ENCODE measurements at places on chromosomes 7 and 10.

GRCh38 chr7:147909431-147910148, 681.0 kb upstream of the C7orf33 start:
- DNase-seq = no peak

GRCh38 chr10:19738440-19738839, 77.8 kb upstream of the PLXDC2 start:
- DNase-seq = no peak

GRCh38 chr7:120916121-120916520, 34.5 kb upstream of the ING3 start:
- no peak for DNase-seq

- DNase-seq = no peak
These were observed 317.0 kb downstream of the GLRX3 start for GRCh38 chr10:130453036-130453720.

DNA sequence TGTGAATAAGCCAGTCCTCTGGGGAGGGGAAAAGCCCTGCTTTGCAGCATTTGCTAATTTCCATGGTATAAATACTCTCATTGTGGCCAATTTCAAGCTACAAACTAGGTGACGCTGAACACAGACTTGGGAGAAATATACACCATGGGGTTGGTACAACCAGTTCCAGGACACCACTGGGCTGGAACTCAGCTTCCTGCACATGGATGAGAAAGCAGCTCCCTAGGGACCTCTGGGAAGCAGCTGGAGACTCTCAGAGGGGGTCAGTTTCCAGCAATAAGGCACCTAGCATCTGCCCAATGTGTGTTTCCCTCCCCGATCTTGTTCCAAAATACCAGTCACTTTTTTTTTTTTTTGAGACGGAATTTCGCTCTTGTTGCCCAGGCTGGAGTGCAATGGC, 56.8 kb upstream of the WDR11 start:
- no peak for DNase-seq

DNA sequence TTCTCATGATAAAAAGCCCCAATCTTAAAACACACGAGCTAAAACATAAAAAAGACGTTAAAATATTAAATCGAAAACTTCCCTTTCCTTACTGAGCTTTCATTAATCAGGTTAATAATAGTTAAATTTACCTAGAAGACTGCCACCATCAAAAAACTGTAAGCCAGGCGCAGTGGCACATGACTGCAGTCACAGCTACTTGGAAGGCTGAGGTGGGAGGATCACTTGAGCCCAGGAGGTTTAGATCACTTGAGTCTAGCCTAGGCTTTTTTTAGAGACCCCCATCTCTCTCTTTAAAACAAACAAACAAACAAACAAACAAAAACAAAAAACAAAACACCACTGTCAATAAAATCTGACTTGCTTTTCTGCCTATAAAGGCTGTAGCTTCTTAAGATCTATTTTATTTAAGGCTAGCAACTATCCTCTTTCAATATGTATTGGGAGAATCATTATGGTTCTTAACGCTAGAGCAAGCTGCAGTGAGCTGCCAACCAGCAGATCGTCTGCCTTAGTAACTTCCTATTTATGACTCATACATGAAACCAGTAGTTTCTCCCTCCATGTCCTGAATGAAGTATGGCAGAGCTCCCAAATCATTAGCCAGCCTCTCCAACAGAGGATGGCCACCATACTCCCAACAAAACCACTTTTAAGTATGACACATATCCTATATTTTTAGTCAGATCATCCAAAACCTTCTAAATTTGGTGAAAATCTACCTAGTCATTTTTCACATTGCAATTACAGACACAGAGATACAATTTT, 163.7 kb downstream of the SRPK2 start:
- no peak for DNase-seq

DNA sequence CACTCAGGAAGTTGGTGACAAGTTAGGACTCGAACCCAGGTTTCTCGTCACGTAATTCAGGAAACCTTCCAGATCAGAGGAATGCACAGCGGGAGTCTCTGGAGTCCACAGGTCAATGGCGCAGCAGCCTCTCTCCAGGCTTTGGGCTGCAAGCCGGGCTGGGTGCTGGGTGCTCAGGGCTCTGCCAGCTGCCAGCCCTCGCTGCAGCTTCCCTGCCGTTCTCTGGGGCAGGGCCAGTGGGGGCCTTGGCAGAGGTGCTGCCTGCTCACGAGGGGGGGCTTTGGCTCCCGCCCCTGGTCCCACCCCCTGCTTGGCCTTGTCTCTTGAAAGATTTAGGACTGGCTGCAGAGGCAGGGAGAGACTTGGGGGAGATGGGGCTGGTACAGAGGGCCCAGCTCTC, at the start of gene TACR2:
Gene TACR2 (minus strand): TSS at position 224 of the 400 bp plus-strand sequence. CDS start 595 bp downstream, outside the sequence.
- DNase-seq = no peak

DNA sequence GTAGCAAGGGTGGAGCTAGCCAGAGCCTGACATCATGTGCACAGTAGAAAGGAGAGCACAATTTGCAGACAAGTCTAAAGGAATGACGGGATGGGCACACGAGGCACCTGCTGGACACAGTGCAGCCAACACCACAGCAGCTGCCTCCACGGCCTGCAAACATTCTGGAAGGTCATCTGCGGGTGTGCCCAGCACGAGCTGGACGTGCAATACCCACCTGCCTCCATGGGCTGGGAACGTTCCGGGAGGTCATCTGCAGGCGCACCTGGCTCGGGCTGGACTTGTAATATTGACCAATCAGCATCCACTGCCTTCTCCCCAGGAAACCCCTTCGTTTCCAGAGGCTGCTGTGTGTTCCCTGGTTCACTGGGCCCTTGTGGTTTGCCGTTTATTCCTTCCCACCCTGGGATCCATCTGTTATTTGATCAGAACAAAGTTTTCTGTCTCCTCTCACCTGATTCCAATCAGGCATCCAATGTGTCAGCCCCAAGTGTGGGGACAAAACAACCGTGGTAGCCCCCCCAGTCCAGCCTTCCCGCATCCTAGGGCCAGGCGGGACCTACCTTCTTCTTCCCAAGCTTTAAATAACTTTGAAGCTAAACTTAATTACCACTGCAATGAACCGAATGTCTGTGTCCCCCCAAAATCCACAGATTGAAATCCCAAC, 243.4 kb upstream of the PPP2R2D start:
- DNase-seq = no peak

GRCh38 chr10:69337296-69338132, 59.2 kb downstream of the HK1 start:
- DNase-seq = no peak

- DNase-seq = peak; percentile 17
These were observed 1.5 kb downstream of the PLEKHA8 start for GRCh38 chr7:30029696-30030095.

DNA sequence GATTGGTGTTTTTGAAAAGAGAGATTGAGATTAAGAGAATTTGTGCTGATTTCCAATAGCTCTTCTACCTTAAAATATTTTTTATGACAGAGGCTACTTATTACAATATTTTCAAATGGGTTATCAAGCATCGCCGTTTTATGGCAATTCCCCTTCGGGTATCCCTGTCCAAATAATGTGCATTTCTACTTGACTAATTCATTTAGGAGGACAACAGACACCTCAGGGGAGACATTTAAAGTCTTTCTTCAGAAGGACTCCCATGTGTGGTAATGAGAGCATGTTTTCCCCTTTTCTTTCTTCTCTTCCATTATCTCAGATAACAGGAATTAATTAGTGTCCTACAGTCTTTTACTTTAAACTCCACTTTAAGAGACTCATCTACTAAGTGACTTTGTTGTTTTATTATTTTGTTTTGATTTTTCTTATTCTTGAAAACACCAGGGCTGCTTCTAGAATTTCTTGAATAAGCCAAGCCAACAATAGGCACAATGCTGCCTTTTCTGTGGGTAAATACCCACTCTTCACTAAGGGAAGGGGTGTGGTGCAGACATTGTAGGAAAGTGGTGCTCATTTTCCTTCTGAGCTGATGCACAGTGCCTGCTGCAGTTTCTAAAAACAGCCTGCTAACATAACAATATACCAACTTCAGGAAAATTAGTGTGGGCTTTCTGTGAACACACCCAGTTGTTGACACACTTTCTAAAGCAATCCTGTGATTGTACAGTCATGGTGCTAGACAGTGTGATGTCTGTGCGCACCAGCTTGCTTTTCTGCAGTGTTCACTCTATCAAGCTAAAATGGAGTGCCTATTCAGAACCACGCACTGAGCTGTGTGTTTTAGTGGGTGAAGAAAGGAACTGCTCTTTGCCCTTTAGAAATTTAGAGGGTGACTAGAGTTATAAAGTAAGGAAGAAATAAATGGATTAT, 597.7 kb downstream of the NRG3 start:
- no peak for DNase-seq

GRCh38 chr10:60162631-60163030, 227.0 kb downstream of the ANK3 start:
- no peak for DNase-seq

DNA sequence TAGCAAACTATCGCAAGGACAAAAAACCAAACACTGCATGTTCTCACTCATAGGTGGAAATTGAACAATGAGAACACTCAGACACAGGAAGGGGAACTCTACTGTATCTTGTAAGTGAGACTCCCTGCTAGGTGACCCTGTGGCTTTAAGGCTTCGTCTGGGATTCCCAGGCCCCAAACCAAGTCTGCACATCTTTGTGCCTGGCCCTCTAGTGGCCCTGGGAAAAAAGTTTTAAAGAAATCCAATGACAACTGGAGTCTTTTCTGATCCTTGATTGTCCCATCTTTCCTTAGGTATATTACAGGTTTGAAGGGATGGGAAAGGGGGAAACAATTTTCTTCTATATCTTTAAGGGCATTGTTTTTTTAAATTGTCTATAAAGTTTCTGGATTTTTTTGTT, 10.6 kb upstream of the LIPM start:
- no peak for DNase-seq

GRCh38 chr7:54967377-54967776, 51.4 kb upstream of the EGFR start:
- DNase-seq = no peak

GRCh38 chr10:21217107-21217506, 308.4 kb downstream of the SKIDA1 start:
- DNase-seq = no peak
